Activated gamma-delta T cell treated with Interleukin-2 at 50 U/mL for 16 hours (primary cell): ENCODE measurements at places on chromosomes 12 and 14.

GRCh38 chr14:100219126-100219785 is 19.7 kb upstream of the YY1 start:
- no peak for DNase-seq

DNA sequence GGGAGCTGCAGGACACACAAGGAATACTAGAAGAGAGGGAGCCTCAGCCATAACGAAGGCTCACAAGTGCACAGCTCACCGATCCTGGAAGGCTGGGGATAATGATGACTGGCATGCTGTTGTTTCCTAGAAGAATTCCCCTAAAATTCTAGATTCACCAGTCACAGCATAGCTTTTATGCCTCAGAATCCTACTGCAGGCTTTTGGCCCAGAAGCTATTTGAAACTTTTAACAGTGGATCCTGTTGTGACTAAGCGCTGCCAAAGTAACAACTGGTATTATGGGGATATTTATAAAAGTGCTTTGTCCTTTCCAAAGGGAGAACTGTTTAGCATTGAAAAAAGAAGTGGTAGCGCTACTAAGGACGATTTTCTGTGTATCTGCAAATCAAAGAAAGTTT is 214.1 kb upstream of the PELI2 start:
- no peak for DNase-seq

- no peak for DNase-seq
These were observed 116.6 kb downstream of the ETV6 start for GRCh38 chr12:11765817-11766794.

GRCh38 chr12:58657190-58657589 is 263.1 kb downstream of the LRIG3 start:
- no peak for DNase-seq

DNA sequence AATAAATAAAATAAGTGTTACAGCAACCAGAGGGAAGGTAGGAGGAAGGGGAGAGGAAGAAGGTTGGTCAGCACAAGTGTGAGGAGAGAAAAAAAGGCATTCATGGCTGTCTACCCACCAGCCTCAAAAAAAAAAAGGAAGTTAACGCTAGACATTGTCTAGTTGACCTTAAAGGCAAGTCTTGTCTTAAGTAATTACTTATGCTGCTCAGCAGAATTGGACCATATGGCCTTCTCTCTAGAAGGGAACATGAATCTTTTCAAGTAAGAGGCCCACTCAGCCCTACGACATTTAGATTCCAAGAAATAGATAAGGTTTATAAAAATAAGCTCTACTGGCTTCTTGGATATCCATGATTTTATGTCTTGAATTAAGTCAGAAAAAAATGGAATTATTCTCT is 172.7 kb downstream of the ETNK1 start:
- no peak for DNase-seq

- no peak for DNase-seq
These were observed 67.7 kb downstream of the EID3 start for GRCh38 chr12:104371043-104371870.

GRCh38 chr12:96171905-96172304 is 22.3 kb upstream of the ELK3 start:
- DNase-seq: no peak

DNA sequence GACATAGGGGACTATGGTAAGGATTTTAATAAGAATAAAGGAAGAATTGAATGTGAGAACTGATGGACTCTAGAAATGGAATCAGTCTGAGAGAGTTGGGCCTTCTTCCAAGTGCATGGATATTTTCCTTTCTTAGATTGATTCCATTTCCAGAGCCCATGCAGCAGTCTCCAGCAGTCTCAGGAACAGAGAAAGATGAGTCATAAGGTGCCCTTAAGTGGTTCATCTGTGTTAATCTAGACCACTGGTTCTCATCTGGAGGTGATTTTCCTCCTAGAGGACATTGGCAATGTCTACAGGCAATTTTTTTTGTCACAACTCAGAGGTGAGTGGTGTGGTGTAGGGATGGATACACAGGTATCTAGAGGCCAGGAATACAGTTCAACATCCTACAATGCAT is 25.9 kb downstream of the TRIM9 start:
- DNase-seq: no peak

DNA sequence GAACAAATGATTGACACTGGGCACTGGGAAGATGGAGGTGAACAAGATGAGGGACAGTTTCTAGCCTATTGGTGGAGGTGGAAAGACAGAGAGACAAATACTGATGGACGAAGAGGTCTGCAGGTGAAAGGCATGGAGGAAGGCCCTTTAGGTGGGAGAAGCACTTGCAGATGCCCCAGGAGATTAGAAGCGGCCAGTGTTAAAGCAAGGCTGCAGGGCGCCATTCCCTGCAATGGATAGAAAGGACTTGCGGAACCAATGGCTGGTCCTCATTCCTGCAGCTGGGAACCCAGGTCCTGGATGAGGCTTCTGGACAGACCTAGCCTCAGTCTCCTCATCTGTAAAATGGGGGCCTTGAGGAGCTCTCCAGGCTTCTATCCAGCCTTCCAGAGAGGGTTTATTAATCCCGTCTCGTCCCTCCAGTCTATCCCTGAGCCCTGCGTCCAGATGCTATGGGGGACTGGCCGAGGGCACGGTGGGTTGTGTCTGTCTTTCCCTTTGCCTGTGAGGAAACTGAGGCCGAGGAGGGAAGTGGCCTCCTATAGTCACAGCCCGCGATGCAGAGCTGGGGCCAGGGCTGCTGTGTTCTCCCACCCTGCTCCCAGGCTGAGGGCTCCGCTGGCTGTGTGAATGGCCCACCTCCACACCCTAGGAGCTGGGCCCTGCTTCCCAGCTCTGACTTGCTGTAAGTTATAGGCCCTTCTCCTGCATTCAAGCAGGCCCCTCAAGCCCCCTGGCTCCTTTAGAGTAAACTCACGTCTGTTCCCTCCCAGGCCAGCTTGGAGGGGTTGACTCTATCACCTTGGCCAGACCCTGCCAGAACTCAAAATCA is 33.0 kb downstream of the CYP46A1 start:
- DNase-seq: no peak

- DNase-seq: no peak
These were observed 113.1 kb upstream of the CCND2 start for GRCh38 chr12:4160314-4161040.

DNA sequence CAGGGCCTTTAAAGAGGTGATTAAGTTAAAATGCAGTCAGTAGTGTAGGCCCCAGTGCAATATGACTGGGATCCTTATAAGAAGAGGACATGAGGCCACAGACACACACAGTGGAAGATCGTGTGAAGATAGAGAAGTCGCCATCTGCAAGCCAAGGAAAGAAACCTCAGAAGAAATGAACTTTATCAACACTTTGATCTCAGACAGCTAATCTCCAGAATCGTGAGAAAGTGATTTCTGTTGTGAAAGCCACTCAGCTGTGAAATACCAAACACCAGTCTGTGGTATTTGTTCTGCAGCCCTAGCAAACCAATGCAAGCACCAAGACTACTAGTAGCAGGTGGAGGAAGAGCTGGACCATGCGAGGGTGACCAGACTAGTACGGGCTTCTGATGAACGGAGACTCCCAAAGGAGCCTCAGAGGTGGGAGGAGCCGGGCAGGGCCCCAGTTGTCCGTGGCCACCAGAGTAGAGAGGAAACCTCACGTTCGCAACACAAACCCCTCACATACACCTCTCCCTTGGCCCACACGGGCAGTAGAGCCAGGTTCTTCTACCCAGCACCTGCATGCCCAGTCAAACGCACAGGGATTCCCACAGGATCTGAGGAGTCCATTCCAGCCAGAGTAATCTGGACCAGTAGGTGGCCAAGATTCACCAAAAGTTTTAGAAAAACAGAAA is 243.0 kb downstream of the TTC8 start:
- DNase-seq: peak; percentile 6

- peak; percentile 28 for DNase-seq
These were observed 391.2 kb downstream of the RAD51B start for GRCh38 chr14:68210729-68211299.

DNA sequence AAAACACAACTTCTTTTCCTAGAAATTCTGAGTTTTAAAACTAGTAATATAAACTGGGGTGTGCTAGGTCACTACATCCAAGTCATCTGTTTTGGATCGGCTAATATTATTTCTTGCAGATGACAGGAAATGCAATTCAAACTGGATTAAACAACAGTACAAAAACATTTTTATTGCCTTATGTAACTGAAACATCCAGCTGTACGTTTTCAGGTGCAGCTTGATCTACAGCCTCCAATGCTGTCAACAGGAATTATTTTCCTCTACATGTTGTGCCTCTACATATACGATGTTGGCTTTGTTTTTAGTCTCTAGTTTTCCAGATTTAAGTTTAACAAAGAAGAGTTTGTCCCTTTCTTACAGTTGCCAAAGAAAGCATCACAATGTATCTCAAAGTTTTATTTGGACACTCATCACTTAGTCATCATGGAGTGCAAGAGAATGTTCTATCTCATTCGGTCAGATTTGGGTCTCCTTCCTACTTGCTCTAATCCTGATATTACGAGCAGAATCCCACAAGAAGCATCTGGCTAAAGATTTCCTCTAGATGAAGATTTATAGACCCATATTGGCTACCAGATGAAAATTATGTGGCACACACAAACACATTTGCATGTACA is 326.7 kb downstream of the SLC6A15 start:
- DNase-seq: no peak

GRCh38 chr14:91068642-91069041 is 8.2 kb upstream of the RPS6KA5 start:
- no peak for DNase-seq

DNA sequence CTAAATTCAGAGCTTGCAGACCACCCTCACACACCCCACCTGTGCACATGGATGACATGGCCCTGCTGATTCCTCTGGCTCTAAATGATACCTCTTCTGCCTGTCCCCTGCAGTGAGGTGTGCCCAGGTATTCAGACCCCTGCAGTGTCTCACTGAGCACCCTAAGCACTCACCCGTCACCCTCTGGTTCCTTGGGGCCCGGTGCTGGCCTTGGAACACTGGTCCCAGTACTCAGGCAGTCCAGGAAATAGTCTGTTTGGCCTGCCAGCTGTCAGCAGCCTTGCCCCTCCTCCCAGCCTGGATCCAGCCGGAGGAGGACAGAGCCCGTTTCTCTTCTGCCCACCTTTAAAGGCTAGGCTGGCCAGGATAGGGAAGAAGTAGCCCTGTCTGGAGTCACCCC is 44.9 kb downstream of the ESRRB start:
- no peak for DNase-seq

DNA sequence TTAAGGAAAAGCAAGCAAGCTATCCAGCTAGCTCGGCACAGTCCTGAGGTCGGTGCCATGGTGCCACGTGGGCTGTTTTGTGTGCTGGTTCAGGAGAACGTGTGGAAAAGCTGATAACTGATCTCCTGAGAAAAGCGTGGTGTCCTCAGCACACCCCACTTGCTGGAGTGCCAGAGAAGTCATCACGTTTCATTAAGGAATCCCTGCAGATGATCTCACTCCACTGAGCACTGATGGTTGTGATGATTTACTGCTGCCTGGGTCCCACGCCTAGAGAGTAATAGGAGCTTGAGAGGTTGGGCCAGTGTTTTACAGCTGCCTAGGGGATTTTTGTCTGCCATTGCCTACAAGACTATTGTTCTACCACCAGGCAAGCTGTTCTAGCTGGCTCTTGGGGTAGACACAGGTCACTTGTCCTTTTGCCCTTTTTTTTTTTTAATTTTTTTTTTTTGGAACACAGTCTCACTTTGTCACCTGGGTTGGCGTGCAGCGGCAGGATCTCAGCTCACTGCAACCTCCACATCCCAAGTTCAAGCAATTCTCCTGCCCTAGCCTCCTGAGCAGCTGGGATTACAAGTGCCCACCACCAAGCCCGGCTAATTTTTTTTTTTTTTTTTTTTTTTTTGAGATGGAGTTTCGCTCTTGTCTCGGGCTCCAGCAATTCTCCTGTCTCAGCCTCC is 42.3 kb upstream of the EVL start:
- no peak for DNase-seq

DNA sequence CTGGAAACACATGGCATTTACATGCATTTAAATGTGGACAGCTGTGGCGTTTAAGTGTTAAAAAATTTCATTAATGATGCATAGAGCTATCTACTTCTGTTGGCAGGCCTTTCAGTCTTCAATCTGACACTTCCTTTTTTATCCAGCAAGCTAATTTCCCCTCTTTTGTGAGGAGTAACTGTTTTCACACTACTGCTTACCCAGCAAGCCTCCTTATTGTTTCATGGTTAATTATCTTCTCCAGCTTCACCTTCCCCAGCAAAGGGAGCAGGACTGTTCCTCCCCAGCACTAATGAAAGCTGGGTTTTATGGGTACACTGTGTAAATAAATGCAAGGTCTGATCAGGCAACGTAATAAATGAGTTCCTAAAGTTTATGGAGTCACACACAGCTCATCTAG is 129.4 kb upstream of the NPAS3 start:
- DNase-seq: no peak

DNA sequence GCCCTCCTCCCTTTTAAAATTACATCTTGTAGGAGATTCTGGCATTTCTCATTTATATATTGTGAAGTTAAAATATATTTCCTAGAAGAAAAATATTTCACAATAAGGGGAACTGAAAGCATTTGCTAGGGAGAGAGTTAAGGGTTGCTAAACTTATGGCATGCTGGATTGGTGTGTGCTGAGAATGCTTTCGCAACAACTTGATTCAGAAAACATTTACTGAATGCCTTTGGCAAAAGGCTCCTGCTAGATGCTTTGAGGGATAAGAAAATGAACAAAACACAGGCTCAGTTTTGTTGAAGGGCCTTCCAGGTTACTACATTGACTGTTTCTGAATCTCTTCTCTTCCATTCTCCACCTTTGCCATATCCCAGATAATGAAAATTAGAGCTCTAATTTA is 67.5 kb downstream of the DIP2B start:
- DNase-seq: no peak

GRCh38 chr14:22613106-22613695 is 15.1 kb downstream of the ABHD4 start:
- DNase-seq: no peak

DNA sequence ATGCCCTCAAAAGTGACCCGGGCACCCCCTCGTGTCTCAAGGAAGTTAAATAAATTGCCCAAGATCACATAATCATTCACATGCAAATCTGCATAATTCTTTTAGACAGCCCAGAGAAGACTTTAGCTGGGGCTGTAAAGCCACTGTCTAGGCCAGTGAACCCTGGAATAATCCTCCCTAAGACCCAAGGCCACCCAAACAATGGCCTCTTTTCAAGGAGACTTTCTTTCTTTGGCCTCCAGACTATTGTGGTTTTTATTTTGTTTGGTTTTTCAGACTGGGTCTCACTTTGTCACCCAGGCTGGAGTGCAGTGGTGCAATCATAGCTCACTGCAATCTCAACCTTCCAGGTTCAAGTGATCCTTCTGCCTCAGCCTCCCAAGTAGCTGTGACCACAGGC is 10.6 kb downstream of the SVOP start:
- DNase-seq: no peak
